ENCODE measurements at places on chromosomes 16 and 17.

DNA sequence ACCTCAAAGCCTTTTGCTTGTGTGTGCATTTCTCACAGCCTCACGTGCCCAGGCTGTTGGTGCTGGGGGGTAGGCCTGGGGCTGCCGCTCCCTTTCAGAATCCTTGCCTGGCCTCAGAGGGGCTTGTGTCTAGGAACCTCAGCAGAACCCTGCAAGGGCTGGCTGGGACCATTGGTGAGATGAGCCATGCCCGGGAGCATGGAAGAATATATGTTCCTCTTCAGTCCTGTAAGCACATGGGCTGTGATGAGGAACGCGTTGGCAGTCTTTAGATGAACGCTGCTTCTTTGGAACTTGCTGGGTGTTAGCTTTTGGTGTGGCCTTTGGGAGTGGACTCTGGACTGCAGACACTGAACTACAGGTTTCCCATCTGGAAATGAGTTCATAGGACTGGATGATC is 32.0 kb upstream of the SLC5A10 start:
- no peak for DNase-seq

GRCh38 chr17:49343273-49343672 is 18.8 kb downstream of the ZNF652 start:
- no peak for DNase-seq

DNA sequence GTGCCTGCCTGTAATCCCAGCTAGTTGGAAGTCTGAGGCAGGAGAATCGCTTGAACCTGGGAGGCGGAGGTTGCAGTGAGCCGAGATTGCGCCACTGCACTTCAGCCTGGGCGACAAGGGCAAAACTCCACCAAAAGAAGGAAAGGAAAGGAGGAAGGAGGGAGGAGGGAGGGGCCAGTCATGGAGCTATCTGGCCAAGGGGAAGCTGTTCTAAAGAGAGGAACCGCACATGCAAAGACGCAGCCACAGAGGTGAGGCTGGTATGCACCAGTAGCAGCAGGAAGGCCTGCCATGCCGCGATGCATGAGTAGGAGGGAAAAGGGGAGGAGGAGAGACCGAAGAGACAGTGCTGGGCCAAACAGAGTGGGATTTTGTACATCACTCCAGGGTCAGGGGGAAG is 35.9 kb downstream of the HSBP1 start:
- DNase-seq: no peak

- DNase-seq: no peak
These were observed 330.2 kb downstream of the C16orf95 start for GRCh38 chr16:86986809-86987487.

- no peak for DNase-seq
These were observed 128.5 kb upstream of the GSE1 start for GRCh38 chr16:85484347-85485300.
